ENCODE measurements at places on chromosomes 4 and X.
A peak's percentile ranks its signal among the peaks of the same experiment; 100 is the strongest.

DNA sequence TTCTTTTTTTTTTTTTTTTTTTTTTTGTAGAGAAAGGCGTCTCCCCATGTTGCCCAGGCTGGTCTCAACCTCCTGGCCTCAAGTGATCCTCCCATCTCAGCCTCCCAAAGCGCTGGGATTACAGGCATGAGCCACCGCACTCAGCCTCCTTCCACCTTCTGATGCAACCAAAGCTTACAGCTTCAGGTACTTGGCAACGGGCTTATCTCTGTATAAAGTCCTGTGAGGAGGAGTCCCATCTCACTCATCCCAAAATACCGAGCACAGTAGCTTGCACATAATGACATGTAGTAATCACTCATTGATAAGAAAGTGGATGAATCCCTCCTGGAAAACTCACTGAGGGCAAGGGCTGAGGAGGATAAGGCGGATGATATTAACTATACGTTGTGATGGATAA, 19.1 kb downstream of the IRF2 start:
- DNase-seq, result no peak

DNA sequence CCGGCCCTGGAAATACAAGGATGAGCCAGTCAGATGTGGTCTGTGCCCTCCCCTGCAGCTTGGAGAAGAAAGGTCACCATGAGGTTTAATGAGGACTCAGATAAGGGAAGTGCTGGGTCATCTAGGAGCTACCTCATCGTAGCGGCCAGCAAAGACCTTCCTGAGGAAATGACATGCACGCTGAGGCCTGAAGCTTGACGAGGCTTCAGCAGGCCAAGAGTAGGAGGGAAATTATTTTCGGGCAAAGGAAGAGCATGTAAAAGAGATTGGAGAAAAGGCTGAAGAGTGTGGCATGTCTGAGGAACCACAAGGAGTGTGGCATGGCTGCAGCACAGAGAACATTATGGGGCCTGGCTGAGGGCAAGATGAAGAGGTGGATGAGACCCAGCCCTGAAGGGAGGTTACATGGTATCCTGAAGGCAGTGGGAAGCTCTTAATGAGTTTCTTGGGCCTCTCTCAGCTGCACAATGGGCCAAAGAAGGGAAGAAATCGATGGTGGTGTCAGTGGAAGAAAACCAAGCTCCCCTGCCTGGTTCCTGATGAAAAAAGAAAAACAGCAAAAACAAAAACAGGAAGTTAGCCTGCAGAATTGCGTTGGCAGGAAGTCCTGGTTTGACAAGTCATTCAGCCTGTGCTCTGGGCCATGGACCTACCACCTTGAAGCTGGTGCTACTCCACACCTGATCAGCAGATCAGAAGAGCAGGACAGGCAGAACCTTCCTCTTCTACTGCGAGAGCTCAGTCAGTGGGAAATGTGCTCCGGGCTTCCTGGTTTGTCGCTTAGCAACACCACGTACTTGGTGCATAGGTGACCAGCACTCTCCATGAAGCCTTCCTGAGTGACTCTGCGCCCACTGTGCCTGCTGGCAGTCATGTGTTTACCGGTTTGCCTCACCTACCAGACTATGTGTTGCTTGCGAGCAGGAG, 134.5 kb upstream of the KLF3 start:
- DNase-seq, result peak; percentile 96

GRCh38 chrX:7168371-7168770, 20.4 kb upstream of the PUDP start:
- DNase-seq, result no peak

GRCh38 chr4:151184523-151185458, 85.4 kb downstream of the RPS3A start:
- DNase-seq, result no peak

DNA sequence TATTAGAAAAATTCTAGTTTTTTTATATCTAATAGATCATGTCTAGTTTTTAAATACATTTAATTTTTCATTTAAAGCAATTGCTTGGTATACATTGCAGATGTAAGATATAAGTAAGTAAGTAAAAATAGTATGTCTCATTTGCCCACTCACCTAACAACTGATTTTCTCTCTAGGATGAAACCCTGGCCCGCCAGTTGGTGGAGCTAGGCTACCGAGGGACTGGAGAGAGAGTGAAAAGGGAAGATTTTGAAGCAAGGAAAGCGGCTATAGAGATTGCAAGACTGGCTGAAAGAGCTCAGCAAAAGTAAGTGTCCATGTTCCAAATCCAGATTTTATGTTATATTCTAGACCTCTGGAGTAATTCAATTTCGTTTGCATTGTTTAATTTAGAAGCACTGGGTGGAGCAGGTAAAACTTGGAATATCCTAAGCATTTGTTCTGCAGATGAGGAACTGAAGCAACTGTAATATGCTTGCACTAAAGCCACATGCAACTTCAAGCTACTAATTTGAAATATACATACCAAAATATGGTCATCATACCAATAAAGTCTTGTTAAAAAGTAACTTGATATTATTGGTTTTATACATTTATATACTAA, 27.1 kb downstream of the CFAP299 start:
- peak; percentile 39 for DNase-seq

DNA sequence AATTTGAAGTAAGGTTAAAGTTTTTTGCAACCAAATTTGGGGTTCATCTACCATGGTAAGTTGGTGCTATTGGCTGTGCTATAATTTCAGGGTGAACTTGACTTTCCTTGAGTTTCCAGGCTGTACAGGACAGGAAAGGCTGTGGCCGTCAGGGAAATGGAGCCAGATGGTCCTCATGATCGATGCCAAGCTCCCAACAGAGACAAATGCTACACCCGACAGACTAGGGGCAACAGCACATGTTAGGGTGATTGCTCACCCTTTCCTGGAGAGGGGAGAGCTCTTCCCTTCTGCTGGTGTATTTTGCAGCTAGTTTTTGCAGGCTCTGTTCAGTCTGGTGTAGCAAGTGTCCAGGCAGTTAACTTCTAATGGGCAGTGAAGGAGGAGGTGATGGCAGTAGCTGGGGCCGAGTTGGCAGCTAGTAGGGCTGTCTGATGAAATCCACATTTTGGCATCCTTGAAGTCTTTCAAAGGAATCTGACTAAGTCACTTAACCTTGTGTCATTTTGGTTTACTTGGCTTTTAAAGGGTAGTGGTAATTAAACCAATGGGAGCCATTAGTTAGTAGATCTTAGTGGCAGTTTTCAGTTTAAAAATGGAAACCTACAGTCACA, 47.8 kb downstream of the GAB1 start:
- DNase-seq, result no peak

GRCh38 chr4:100566396-100566795, 48.6 kb upstream of the EMCN start:
- no peak for DNase-seq

DNA sequence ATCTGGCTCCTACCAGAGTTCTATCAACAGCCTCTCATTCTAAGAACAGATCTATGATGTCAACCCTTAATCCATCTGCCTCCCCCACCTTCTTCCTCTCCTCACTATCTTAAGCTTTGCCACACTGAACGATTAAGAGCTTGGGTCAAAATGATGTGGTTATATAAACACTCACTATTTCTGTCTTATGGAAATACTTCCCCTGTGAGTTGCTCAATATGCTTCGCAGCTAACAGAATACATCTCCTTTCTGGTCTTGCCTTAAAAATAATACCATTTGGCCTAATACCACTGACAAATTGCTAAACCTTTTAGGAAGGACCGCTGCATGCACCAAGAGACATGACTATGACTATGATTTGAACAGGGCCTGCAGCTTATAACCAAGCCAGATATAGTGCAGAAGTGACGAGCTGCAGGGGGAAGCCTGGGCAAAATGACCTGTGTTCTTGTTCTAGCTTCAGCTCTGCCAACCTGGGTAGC, 130.9 kb downstream of the RNF150 start:
- DNase-seq, result no peak

GRCh38 chr4:92198711-92199110, 105.1 kb upstream of the GRID2 start:
- DNase-seq, result no peak

- DNase-seq, result no peak
Observed at GRCh38 chr4:1338752-1339414, 8.1 kb upstream of the UVSSA start.

- no peak for DNase-seq
Observed at GRCh38 chr4:143095447-143095846, 89.3 kb upstream of the USP38 start.

- DNase-seq, result no peak
Observed at GRCh38 chr4:57051095-57051494, 59.1 kb downstream of the IGFBP7 start.

DNA sequence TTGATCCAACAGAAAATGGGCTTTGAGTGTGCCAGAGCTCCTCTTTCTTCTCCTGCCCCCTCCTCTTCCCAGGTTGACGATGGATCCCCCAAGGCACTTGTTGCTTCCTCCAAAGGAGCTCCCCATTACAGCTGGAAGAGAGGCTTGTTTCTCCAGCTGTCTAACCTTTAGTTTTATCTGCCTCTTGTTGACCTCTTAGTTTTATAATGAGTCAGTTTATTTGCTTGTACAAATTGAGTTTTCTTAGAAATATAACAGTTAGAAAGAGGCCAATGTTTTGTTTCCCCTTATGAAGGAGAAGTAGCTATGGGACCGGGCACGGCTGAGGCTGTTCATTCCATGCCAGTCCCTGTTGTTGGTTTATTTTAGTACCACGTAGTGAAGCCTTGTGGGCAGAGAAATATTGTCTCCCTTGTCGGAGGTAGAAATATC, 158.2 kb downstream of the SPRY1 start:
- no peak for DNase-seq

- DNase-seq, result no peak
Observed at GRCh38 chr4:165437691-165438090, 58.9 kb downstream of the CPE start.

- no peak for DNase-seq
Observed at GRCh38 chr4:86013621-86014020, 346.2 kb downstream of the MAPK10 start.

DNA sequence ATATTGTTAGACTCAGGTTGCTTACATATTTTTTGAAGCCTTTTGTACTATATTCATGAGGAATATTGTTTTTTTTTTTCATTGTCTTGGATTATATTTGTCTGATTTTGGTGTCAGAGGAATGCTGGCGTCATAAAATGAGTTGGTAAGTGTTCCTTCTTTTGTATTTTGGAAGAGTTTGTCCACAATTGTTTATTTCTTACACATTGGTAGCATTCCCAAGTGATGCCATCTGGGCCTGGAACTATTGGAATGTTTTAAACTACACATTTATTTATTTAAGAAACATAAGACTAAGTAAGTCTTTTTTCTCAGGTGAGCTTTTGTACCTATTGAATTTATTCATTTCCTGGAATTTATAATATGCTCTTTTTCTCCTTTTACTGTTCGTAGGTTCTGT, 107.6 kb downstream of the LARP1B start:
- no peak for DNase-seq

GRCh38 chr4:137106733-137107132, 425.6 kb downstream of the PCDH18 start:
- DNase-seq, result no peak

- no peak for DNase-seq
Observed at GRCh38 chrX:64437218-64437617, 42.0 kb upstream of the MTMR8 start.

DNA sequence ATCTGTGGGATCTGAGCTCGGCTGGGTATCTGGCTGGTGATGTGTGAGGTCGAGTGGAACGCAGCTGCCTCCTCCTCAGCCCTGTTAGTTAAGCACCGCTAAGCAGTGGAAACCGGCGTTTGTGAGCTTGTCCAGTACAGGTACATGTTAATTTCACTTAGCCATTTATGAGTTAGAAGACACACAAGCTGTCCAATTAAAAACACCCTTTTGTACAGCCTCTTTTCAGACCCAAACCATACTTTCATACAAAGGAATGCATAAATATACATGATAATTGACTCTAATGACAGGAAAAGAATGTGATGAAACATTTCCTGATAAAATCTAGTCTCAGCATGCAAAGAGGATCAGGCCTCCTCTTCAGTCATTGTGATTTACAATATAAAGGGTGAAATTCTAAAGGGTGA, 163.6 kb upstream of the FAT1 start:
- DNase-seq, result peak; percentile 6

All from NCI-H1417 (cell line).